ENCODE measurements at places on chromosomes 1 and 21. TPM values are rescaled to one million over a fixed set of nuclear protein-coding genes. Genes with fewer than 3 reads are reported as not detected.

- no peak for DNase-seq
These were observed 70.7 kb downstream of the CAPZB start for GRCh38 chr1:19414515-19415121.

DNA sequence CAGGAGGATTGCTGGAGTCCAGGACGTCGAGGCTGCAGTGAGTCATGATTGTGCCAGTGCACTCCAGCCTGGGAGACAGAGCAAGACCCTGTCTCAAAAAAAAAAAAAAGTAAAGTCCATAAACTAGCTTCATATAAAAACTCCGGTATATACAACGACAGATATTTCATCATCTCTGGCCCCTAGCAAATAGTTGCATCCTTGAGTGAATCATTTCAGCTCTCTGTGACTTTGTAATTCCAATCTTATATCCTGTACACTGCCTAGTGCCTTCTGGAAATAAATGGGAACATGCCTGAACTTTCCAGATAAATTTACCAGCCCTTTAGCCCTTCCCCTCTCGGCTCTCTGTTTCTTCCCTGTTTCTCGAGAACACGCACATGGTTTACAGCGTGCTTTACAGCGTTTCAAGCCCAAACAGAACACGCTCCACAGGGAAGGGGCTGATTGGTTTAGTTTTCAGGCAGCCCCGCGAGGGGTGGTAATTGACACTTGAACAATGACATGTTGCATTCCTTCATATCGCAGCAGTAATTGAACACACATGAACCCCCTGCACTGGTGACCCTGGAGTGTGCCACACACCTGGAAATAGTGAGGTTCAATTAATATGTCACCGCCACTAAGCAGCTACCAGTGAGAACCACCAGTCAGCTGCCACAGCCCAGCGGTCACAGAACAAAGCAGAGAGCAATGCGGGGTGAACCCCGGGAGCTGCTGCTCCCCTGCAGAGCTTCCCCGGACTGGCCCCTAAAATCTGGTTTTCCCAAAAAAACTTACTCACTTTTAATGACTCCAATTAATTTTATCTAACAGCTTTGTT lies 35.7 kb upstream of the SIM2 start:
- DNase-seq: no peak

DNA sequence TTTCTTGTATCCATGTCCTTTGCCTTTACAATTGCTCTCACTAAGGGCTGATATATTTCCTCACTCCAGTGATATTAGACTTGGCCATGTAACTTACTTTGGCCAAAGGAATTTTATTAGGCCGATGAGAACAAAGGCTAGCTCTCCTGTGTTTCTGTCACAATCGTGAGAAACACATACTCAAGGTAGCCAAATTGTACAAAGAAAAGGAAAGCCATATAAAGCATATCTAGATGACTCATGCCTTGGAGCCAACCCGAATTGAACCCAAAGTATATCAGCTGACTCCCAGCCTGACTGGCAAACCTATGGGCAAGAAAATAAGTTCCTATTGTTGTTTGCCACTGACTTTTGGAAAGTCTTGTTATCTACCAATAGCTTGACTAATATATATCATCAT lies 371.7 kb upstream of the LRRC7 start:
- DNase-seq: no peak

DNA sequence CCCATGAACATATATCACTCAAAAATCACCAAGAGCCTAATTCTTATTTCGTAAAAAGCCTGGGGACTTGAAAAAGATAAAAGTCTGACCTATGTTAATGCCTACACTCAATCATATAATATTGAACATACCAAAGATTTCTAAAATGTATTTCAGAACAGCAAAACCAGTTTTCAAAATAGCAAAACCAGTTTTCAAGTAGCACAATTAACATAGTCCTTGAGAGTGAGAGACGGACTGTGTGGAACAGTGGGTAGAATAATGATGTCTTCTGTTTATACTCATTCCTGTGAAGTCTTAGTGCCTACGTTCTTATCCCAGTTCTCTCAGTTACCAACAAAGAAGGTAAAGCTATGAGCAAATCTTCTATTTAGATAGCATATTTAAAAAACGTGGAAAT lies 22.3 kb upstream of the RGS2 start:
- DNase-seq: no peak

DNA sequence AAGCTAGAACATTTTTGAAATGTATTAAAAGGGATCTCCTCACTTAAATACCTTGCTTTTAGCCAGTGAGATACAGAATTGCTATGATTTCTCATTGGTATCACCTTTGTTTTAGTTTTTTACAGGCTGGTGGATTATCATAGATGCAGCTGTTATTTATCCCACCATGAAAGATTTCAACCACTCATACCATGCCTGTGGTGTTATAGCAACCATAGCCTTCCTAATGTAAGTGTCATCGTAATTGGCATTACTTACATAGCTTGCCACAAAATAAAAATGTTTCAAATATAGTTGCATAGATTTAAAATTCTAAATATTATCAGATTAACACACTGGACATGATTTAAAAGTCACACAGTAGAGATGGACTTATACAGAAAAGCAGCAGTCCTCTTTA lies 4.7 kb downstream of the TMEM50A start:
- peak; percentile 61 for DNase-seq

Gene LRRC71
- total RNA-seq: not detected

- DNase-seq: peak; percentile 36
These were observed 64.1 kb upstream of the RNPC3 start for GRCh38 chr1:103461161-103462105.

DNA sequence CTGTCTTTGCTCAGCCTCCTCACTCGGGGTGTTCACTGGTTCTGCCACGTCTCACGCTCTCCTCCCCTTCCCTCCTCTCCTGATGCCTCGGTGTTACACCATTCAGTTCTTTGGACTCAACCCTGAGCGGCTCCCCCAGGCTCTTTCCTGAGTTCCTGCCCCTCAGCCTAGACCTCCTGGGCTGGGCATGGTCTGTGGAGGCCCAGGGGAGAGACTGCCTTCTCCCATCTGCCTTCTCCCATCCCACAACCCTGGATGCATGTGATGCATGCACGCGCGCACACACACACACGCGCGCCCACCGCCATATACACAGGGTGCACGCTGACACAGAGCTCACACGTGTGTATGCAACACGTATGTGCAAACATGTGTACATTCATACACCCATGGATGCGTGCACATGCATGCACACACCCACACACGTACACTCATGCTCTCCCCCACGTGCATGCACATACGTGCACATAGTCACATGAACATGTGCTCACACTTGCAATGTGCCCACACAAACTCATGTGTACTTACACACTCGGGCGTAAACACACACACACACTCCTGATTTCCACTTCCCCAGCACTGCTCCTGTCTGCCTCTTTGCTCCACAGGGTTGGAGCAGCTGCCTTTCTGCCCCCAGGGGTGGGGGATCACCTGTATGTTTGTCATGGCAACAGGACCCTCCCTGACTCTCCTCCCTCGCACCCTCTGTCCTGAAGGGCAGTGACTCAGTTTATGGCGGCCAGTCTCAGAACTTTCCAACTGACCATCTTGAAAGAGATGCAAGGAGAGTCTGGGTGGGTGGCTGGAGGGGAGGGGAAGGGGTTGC lies 59.0 kb downstream of the HUNK start:
- DNase-seq: no peak

Gene ALPL
- total RNA-seq: 14.9 TPM

Gene ZMYND12
- total RNA-seq: not detected

DNA sequence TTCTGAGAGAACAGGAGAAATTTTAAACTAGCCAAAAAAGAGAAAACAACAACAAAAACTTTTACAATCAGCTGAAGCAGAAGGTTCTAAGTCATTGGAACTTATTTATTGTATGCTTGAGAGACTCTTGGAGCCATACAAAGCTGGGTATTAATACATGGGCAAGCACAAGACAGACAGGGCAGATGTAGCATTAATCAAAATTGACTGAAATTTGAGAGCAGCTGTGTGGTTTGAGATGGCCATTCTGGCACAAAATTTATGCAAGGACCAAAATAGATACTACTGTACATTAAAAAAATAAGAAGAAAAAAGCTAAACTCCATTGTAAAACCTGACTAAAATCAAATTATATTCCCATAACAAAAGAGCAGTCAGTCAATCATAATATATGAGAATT lies 892.5 kb downstream of the PLA2G4A start:
- peak; percentile 54 for DNase-seq

Measured in myocyte (in vitro differentiated cells).